ENCODE measurements at places on chromosomes 3 and 15.

- no peak for DNase-seq
Measured at GRCh38 chr15:39438799-39439592, 141.9 kb upstream of the THBS1 start.

DNA sequence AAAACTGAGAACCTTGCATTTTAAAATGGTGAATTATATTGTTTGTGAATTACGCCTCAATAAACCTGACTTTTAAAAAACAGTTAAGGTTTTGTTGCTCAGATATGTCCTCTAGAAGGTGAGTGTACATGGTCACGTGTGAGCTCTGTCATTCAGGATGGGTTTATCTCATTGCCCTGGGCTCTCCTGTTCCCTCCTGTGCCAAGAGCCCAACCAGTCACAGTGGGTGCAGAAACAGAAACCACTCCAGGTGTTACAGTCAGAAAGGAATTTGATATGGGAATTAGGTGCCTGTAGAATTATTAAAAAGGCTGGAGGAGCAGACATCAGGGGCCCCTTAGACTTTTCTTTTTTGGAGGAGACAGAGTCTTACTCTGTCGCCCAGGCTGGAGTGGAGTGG lies 196.4 kb downstream of the STT3B start:
- DNase-seq, result no peak

- DNase-seq, result no peak
Measured at GRCh38 chr3:54206874-54207273, 84.5 kb downstream of the CACNA2D3 start.

DNA sequence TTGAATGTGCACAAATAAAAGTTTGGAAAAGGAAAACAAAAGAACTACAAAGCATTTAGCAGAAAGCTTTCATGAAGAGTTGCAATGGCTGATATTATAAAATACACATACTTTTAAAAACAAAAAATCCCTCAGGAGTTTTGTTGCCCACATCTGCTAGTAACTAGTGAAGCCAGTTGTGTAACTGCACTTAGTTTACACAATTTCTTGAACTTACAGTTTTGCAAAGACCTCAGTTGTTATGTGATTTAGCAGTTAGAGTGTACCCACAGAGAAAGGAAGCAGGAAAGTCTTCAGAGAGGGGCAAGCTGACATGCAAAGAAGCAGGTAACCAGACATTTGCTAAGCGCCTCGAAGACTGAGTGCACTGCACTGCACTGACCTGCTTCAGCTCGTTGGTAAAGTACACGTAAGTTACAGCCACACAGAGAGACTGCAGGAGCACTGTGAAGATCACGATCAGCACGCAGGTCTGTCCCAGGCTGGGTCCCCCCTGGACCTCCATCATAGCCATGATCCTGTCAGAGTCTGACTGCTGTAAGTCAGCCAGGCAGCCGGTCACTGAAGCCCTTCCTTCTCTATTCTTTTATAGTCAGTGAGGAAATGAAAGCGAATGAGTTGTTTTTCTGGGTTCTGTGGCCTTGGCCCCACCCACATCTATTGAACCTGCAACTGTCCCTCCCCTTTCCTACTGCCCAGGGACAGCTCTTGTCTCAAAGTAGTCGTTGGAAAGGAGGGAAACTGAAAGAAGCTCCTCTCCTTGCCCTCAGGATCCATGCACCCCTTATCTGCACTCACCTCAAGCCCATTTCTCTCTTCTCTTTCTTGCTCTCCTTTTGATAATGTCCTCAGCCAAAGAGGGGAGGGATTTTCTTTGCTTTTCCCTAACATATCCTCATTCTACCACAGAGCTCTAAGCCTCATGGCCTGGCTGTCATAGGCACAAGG lies at the start of gene TNFSF10:
Gene TNFSF10, minus strand, starts transcription at position 560 of the 948 bp plus-strand sequence. Its CDS starts 46 bp downstream, at position 514.
- DNase-seq, result peak; percentile 25

GRCh38 chr3:154227531-154227930 lies 96.8 kb downstream of the DHX36 start:
- DNase-seq, result no peak

DNA sequence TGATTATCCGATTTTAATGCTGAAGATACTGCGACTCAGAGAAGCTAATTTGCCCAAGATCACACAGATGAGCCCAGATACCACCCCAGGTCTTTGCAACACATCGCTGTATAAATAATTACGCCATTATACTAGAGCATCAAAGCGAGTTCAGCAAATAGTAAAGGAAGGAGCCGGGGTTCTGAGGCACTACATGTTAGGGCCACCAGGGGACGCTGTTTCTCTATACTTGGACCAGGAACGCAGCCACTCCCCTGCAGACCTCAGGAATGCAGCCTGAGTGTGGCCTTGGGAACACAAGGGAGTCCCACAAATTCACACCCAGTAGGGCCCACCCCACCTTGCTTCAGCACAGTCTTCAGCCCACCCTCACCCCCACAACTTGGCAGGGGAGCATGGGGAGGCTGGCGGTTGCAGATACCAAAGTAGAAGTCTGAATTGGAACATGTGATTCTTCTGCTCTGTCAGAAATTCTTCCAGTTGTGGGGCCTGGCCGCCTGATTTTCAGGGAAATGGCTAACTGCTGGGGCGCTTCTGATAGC lies 57.8 kb upstream of the RYK start:
- DNase-seq, result peak; percentile 68

GRCh38 chr3:47000922-47001730 lies 21.7 kb downstream of the NBEAL2 start:
- no peak for DNase-seq

DNA sequence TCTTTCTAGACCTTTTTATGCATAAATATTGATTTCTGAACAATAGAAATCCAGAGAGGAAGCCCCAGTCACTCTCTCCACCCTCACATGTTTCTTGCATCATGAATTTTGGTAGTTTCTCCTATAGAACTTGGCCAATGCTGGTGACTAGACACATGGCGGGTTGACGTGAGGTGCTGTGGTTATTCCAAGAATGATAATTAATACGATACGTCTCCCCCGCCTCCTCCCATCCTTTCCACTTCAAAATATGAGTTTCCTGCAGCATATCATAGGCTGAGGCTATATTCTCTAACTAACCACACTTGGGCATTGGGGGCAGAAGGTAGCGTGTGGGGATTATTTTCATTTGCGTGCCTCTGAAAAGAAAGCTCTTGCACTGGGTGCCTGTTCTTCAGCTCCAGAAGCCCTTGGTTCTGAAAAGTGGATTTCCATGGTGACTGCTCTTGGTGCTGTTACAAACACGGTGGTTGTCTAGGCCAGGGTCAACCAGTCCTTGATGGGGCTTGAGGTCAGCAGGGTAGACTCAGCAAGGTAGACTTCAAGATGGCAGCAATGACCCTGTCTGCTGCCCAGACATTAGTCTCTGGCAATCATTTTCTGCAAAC lies 5.3 kb downstream of the TNFSF10 start:
- DNase-seq, result no peak

GRCh38 chr3:55017876-55018275 lies 90.0 kb upstream of the LRTM1 start:
- no peak for DNase-seq

- no peak for DNase-seq
Measured at GRCh38 chr3:177336873-177337450, 139.7 kb upstream of the TBL1XR1 start.

DNA sequence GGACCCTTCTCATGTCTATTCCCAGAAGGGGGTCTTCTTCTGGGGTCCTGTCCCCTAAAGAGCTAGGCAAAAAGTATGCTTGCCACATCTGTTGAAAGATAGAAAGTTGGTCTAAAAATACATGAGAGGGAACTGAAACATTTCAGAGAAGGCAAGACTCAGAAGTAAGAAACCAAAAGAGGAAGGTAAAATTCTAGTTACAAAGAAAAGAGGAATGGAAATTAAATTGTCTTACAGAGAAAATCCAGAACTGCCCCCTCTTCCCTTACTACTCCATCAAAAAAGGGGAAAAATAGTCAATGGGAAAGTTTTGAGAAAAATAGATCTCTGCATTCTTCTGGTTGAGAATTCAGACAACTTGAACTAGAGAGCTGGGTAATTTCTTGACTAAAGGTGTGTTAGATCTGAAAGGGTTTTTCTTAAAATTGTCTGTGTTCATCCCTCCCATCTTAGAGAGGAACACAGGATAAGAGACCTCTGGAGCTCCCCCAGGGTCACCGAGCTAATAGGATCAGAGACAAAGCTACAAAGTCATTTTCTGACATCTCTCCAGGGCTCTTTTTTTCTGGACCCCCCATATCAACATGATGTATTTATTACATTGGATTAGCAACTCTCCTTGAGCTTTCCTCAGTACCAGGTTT lies 32.3 kb upstream of the CCR2 start:
- DNase-seq, result no peak

- DNase-seq, result no peak
Measured at GRCh38 chr15:62138124-62138523, 27.0 kb downstream of the C2CD4B start.

DNA sequence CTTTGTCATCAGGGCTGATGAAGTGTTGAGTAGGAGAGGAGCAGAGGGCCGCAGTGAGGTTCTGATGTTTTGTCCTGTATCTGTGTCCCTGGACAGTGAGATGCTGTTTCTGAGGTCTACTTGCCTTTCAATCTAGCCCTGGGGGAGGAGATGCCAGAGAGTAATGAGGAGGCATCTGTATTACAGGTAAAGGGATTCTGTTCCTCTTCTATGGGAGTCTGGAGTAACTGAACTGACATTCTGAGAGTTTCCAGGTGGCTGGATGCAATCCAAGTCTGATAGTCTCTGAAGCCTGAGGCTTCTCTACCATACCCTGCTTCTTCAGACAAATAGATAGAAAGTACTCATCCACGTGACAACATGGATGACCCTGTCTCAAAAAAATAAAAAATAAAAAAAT lies 60.9 kb downstream of the IL12A start:
- no peak for DNase-seq

- DNase-seq, result no peak
Measured at GRCh38 chr3:18987862-18988447, 160.4 kb upstream of the KCNH8 start.

DNA sequence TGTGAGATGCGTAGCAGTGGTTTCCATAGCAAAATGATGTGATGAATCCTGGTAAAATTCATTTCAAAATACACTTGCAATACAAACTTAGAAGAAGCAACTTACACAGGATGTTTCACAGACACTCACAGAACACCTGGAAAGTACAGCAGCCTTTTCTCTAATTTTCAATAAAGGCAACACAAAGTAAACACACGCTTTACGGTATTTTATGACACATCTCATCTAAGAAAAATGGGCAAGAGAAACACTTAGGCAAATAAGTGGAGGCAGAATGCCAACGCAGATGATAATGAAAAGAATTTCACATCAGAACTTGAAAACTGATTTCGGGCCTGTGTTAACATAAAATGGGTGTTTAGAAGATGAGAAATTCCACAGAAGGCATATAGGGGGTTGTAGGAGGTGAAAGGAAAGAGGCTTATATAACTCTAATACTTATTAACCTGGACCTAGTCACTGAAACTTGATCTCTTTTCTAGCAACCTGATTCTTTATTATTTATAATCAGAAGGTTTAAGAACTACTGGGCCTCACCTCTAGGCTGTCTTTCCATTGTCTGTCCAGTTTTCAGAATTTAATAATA lies 25.6 kb upstream of the MAP3K13 start:
- DNase-seq, result no peak

DNA sequence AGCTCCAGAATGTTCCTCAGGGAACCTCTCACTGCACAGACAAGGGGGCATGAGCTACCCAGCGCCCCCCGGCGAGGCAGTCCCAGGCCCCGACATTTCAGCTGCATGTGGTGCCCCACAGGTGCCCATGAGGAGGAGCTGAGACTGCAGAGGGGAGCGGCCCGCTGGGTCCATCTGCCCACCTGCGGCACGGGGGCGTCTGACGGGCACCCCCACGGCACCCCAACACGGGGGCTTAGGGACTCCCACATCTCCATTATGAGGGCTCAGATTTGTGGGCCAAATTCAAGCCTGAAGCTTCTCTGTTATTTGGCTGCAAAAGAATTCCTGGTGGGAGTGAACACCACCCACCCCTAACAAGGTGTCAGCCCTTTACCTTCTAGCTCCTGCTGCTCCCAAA lies 258.4 kb downstream of the UACA start:
- DNase-seq, result no peak

DNA sequence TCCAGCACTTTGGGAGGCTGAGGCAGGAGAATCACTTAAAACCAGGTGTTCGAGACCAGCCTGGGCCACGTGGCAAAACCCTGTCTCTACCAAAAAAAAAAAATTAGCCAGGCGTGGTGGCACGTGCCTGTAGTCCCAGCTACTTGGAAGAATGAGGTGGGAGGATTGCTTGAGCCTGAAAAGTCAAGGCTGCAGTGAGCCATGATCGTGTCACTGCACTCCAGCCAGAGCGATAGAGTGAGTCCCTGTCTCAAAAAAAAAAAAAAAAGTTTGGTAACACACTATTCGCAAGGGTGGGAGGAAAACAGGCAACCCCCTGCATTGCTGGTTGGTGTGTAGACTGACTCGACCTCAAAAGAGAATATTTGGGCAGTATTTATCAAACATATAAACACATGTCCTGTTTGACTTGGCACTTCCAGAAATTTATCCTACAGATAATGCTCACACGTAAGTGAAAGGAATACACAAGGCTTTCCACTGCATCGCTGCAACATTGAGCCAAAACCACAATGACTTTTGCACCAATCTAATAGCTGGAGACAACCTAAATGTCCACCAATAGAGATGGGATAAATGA lies 3.1 kb upstream of the ANPEP start:
- DNase-seq, result no peak

DNA sequence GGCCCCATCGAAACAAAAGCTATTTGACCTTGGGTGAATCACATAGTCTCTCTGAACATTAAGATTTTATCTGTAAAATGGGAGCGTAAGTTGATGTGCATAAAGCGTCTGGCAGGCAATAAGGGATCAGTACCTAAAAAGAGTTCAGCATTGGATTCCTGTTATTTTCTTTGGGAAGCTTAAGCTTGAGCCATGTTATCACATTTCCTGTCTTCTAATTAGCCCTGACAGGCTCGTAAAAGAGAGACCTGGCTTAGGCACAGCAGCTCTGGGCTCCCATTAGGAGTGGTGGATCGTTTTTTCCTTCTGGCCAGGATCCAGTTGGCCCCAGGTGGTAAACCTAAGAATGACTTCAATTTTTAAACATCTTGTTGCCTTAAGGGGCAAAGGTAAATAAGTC lies 26.0 kb upstream of the CA12 start:
- DNase-seq, result no peak

- no peak for DNase-seq
Measured at GRCh38 chr3:123719862-123720453, 135.1 kb upstream of the HACD2 start.

GRCh38 chr3:18732474-18732873 lies 307.3 kb upstream of the SATB1 start:
- DNase-seq, result no peak

DNA sequence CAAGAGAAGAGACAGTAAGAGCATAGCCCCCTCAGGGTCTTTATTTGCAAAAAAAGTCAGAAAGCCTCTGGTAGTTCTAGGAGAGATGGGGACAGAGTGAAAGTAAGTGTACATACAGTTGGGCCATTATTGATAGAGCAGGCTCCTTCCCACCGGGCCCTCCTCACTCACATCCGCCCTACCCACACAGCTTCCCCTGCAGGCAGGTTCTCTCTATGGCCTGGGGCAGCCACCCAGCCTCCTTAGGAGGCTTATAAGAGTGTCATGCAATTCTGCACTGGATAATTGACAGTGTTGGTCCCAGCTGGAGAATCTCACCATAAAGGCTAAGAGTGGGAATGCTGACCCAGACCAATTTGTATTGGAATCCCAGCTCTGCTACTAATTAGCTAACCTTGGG lies 49.5 kb downstream of the SLC30A4 start:
- no peak for DNase-seq

GRCh38 chr3:67123914-67124313 lies 125.8 kb downstream of the KBTBD8 start:
- DNase-seq, result no peak

- no peak for DNase-seq
Measured at GRCh38 chr3:66403323-66403990, 97.4 kb downstream of the LRIG1 start.

All from activated T-cell treated with anti-CD3 and anti-CD28 coated beads for 1 hour (primary cell).